ENCODE measurements at places on chromosomes 3 and 15.

DNA sequence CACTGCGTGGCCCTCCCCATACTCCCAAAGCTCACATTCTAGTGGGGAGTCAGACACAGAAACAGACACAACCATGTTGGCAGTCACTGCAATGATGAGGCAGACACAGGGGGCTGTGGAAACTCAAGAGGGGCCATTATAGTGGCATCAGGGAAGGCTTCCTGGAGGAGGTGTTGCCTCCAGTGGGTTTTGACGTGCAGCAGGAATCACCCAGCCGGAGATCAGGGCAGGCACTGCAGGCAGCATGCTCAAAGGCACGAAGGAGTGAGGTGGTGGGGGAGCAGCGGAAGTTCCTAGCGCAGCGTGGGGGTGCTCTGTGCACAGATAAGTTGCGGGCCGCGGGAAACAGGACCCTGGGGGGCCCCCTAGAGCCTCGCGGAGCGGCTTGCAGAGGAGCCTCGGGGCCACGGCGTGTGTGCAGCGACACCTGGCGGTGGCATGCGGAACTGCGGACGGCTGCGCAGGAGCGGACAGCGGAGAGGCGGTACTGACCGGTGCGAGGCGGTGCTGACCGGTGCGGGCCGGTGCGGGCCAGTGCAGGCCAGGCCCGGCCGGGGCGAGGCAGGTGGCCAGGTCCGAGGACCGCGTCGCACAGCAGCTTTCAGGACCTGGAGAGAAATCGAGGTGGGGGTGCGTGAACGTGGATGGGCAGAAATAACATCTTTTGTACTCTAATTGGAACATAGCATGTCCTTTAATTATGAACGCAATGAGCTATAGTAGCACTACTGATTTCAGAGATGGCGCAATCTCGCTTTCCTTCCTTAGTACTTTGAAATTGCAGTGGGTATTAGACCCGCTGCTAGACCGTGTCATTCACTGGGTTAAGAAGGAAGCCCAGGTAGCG, 101.5 kb downstream of the FBLN2 start:
- DNase-seq: peak; percentile 93

DNA sequence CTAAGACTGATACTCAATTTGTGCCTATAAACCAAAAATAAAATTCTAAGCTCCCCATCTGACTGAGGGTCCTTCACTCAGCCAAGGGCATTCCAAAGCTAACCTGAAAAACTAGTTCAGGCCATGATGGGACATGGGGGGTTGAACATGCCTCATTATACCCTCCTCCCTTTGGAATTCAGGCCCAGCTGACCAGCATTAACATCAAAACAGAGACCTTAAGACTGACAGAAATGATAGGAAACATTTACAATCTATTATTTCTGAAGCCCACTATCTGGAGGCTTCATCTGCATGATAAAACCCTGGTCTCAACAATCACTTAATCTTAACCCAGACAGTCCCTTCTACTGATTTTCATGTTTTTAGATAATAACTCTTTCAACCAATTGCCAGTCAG, 140.4 kb downstream of the ANO10 start:
- no peak for DNase-seq

GRCh38 chr3:123640311-123640710, 55.5 kb upstream of the HACD2 start:
- DNase-seq: no peak

GRCh38 chr3:183800243-183800863, 25.0 kb downstream of the MAP6D1 start:
- no peak for DNase-seq

DNA sequence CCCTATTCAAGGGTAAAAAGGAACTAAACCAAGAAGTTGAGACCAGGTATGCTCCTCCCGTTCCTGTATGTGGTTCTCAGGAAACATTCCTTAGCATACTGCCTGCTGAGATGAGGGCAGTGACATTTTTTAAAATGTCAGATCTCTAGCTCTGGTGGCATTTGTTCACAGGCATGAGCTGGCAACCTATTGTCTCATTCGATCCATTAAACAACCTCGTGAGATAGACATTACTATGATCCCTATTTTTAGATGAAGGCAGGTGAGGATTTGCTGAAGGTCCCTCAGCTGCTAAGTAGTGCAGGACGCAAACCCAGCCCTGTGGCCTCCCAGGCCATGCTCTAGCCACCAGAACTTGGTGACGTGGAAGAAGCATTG, 74.9 kb downstream of the SIDT1 start:
- no peak for DNase-seq

- no peak for DNase-seq
Observed at GRCh38 chr3:103617961-103618360, 1183.1 kb downstream of the ZPLD1 start.

- no peak for DNase-seq
Observed at GRCh38 chr3:21328711-21329390, 422.2 kb downstream of the ZNF385D start.

DNA sequence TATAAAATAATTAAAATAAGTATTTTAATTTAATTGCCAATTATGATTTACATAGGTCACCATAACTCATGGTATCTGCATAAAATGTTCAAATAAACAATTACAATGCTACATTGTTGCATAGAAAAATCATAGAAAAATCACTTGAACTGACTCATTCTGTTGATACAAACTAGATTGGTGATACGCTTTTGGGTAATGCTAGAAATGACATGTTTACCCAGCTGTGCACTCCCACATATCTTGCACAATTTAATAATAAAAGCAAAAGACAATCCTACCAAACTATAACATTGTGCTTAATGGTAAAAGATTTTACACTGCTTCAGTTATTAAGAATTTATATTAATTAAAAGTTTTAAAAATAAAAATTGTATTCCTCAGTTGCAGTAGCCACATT, 45.8 kb upstream of the FBXL22 start:
- DNase-seq: no peak

- peak; percentile 60 for DNase-seq
Observed at GRCh38 chr3:119301662-119302061, 7.5 kb downstream of the ARHGAP31 start.
